H1 (cell line): ENCODE measurements at places on chromosomes 16 and 17.

GRCh38 chr17:50095626-50096037 is 481 bp downstream of the PDK2 start:
- H3K27me3 ChIP-seq, result no peaks in the 10 kb centered on the region
- no peaks in the 10 kb centered on the region for H3K36me3 ChIP-seq

DNA sequence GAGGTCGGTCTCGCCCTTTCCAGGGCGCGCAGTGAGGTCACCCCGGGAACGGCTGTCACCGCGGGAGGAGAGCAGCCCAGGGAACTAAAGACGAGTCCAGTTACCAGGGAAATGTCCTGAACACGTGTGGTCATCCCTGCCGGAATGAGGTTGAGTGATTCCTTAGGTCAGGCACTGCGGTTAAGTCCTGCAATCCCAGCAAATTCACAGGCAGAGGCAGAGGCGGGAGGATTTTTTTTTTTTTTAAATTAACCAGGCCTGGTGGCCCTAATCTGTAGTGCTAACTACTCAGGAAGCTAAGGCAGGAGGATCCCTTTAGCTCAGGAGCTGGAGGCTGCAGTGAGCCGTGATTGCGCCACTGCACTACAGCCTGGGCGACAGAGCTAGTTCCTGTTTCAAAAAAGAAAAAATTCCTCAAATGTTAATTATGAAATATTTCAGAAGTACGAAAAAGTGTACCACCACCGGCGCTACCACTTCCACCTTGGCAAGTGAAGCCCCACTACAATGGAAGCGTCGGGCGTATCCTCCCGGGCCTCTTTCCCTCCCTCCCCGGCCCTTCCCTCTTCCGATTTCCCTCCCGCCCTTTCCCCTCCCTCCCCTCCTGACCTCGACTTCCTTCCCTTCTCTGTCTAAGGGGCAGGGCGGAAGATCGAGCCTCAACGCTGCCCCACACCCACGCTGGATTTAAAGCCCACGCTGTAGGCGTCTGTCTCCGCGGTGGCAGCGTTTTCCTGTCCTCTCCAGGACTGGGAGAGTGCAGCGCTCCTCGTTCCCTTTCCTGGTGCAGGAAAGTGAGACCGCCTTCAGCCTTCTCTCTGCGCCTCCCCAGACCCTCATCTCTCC is 27.3 kb downstream of the SLFN11 start:
- peaks cover 1% of the 10 kb centered on the region; the same call in 1 of the 2 replicates for H3K4me1 ChIP-seq
- no peak overlapping the region for H3K27ac ChIP-seq
- H3K4me3 ChIP-seq, result peak overlapping the region; percentile 65
- peaks cover 12% of the 10 kb centered on the region for H3K27me3 ChIP-seq
- peak; percentile 64 for DNase-seq
- H3K36me3 ChIP-seq, result no peaks in the 10 kb centered on the region

DNA sequence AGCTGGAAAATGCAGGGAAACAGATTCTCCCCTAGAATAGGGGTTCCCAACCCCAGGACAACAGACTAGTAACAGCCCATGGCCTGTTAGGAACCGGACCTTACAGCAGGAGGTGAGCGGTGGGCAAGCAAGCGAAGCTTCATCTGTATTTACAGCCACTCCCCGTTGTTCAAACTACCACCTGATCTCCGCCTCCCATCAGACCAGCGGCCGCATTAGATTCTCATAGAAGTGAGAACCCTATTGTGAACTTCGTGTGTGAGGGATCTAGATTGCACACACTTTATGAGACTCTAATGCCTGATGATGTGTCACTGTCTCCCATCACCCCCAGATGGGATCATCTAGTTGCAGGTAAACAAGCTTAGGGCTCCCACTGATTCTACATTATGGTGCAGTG is 3.5 kb downstream of the CD300LB start:
- no peaks in the 10 kb centered on the region for H3K4me1 ChIP-seq
- H3K27me3 ChIP-seq, result no peaks in the 10 kb centered on the region; the same call in 1 of the 2 replicates
- H3K27ac ChIP-seq, result no peak overlapping the region
- H3K4me3 ChIP-seq, result no peak overlapping the region
- H3K36me3 ChIP-seq, result no peaks in the 10 kb centered on the region
- DNase-seq, result no peak

DNA sequence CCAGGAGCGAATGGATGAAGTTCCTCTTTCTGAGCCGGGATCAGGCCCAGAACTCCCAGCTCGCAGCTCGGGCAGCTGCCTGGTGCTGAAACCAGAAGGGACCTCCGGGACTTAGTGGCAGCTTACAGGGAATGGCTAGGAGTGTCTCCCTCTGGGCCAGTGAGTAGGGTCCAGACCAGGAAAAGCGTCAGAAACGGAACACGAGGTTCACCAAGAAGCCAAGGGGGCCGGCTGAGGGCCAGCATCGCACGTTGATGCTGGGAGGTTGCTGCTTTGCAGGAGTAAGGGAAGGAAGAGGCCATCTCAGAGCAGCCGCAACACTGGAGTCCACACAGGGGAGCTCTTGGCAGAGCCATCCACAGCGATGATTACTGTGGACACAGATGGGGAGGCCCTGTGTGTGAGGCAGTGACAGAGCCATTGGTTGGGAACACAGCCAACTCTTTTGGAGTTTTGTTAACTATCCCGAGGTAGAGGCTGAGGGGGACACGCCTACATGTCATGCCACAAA is 74.0 kb upstream of the CREBBP start:
- no peak overlapping the region for H3K4me3 ChIP-seq
- no peak for DNase-seq
- no peak overlapping the region for H3K27ac ChIP-seq
- no peaks in the 10 kb centered on the region for H3K4me1 ChIP-seq

GRCh38 chr17:3976675-3977171 is 12.5 kb upstream of the ATP2A3 start:
- no peak for DNase-seq
- no peak overlapping the region for H3K27ac ChIP-seq
- H3K4me1 ChIP-seq, result peaks cover 20% of the 10 kb centered on the region
- no peak overlapping the region for H3K4me3 ChIP-seq
- no peaks in the 10 kb centered on the region for H3K36me3 ChIP-seq

- no peak overlapping the region for H3K27ac ChIP-seq
- no peaks in the 10 kb centered on the region for H3K36me3 ChIP-seq
- H3K4me3 ChIP-seq, result no peak overlapping the region
- no peaks in the 10 kb centered on the region for H3K27me3 ChIP-seq
- no peaks in the 10 kb centered on the region for H3K4me1 ChIP-seq
Measured at GRCh38 chr16:72876981-72877373, 171.0 kb downstream of the ZFHX3 start.

DNA sequence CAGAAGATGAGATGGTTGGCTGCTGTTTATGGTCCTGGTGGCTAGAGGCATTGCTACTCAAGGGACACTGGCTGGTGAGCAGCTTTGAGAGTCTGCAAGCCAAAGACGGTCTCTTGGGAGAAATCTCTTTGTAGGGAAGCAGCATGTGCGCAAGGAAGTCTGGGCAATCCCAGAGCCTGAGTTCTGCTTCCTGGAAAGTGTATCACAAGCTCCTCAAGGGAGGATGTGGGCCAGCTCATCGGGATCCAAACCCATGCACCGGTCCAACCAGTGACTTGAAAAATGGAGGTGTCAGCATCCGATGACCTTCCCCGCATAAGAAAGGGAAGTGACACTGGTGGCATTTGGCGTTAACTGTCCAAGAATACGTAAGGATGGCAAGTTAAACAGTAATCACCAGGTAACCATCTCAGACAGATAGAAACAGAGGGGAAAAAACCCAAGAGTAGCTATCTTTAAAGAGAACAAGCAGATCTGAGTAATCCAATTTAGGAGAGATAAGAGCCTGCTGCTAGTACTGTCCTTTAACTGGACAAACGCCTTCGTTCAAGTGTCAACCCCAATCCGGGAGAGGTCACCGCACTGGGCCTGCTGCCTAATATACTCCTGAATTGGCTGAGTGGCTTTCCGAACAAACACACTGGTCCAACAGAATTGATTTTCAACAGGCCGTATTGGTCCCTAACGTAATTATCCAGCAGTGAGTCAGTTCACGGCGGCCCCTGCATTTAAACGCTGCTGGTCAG is 303.0 kb upstream of the ZFHX3 start:
- H3K27ac ChIP-seq, result no peak overlapping the region
- no peaks in the 10 kb centered on the region; the same call in 1 of the 2 replicates for H3K4me1 ChIP-seq
- H3K27me3 ChIP-seq, result no peaks in the 10 kb centered on the region
- no peaks in the 10 kb centered on the region for H3K36me3 ChIP-seq

DNA sequence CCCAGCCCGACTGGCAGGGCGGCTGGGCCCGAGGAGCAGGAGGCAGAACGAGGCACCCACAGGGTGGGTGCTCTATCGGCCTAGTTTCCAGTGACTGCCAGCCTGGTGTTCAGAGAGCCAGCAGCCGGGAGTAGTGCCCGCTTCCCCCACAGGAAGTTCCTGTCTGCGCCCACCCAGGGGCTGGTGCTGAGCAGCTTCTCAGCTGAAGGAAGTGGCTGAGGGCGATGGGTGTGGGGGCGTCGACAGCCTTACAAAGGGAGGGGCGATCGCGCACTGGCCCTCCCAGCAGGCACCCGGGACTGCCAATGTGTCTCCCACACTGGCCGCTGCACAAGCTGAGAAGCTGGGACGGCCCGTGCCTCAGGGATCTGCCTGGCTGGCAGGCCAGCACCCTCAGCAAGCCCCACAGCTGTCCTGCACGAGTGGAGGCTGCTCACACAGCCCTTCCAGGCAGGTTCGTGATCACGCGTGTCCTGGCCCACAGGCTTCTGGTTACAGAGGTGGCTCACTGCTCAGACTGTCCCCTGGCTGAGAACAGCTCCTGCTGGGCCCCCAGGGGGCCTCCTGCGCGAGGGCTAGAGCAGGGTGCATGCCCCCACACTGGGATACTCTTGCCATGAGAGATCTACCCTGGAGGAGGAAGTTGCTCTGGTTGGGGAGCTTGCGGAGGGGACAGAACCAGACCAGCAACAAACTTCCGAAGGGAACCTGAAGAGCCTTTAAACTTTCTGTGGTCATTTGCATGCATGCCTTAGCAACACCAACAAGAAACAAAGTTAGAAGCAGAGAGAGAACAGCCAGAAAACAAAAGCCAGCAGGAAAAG is 2.5 kb downstream of the RNF166 start:
- no peak overlapping the region for H3K4me3 ChIP-seq
- no peak overlapping the region for H3K27ac ChIP-seq
- no peaks in the 10 kb centered on the region for H3K27me3 ChIP-seq
- H3K4me1 ChIP-seq, result no peaks in the 10 kb centered on the region

DNA sequence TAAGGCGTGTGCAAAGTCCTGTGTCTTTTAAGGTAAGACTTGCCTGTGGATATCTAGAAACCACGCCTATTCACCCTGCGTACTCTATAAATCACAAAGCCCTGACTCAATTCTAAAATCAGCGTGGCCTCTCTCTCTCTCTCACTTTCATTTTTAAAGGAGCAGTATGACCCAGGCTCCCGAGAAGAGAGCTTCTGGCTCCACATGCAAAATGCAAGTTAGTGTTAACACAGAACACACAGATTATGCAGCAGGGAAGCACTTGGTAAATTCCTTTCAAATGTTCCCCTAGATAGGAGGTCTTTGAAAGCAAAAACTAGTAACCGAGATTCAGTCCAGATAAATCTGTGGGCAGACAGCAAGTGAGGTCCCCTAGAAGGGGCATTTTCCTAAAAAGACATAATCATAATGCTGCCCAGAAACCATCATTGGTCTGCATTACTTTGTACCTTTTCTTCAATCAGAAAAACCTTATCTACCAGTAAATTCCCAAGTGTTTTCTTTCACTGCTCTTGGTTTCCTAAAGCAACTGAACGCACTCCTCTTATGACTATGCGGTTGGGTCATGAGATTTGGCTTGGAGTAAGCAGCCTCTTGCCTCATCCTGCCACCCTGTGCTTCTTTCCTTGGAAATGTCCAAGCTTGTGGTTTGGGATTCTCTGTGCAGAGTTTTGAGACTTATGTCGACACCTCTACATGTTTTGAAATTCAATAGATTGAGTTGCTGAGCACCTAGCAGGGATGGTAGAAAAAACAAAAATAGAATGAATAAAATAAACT is 31.7 kb upstream of the KCNJ2 start:
- no peak overlapping the region for H3K27ac ChIP-seq
- no peak overlapping the region for H3K4me3 ChIP-seq
- H3K27me3 ChIP-seq, result no peaks in the 10 kb centered on the region
- no peaks in the 10 kb centered on the region; the same call in 1 of the 2 replicates for H3K4me1 ChIP-seq

GRCh38 chr16:48627148-48627547 is 17.2 kb upstream of the N4BP1 start:
- H3K27me3 ChIP-seq, result no peaks in the 10 kb centered on the region
- no peak overlapping the region for H3K4me3 ChIP-seq
- no peaks in the 10 kb centered on the region for H3K36me3 ChIP-seq
- H3K27ac ChIP-seq, result no peak overlapping the region
- no peaks in the 10 kb centered on the region; the same call in none of the 2 replicates for H3K4me1 ChIP-seq
- DNase-seq, result peak; percentile 6

DNA sequence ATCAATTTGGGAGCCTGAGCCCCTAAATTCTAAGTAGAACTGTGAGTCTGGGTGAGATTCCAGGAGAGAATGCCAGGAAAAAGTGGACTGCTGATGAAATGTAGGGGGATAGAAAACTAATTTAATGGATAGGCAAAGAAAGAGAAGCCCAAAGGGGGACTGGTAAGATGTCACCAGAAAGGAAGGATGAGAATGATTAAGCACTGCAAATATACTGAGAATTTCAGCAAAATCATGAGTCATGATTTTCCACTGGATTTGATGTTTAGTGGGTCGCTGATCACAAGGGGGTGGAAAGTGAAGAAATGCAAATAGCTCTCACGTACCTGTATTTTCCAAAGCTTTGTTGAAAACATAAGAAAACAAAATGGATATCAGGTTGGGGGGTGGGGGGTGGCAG is 201.8 kb downstream of the SLC39A11 start:
- H3K27ac ChIP-seq, result no peak overlapping the region
- no peak for DNase-seq
- no peak overlapping the region for H3K4me3 ChIP-seq

DNA sequence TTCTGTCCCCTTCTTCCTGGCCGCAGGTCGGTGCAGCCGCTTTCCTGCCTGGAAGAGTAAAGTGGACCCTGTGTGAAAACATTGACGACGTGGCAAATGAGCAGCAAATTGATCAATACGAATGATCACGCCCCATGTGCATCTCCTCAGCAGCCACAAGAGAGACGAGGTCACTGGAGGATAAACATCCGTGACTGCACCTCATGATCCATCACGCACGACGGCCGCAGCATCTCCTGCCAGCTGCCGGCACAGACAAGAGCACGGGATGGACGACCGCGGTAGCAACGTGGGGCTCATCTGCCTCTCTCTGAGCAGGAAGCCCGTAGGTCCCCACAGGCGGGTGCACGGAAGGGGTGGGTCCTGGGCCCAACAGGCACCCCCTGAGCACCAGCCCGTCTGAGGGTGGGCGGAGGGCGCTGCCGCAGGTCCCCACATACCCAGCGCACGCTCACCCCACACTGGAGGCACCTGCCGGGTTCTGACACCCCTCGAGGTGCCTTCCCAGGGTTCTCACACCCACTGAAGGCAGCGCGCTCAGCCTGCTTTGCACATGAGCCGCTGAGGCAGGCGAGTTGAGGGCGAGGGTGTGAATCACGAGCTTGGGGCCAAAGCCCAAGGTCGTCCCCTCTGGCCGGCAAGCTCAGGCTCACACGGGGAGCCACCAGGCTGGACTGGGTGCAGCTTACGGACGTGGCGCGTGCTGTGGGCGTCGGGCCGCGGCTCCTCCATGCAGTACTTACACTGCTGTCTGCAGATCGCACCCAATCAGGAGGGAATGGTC is 12.3 kb upstream of the CDH15 start:
- H3K27ac ChIP-seq, result no peak overlapping the region
- no peaks in the 10 kb centered on the region for H3K27me3 ChIP-seq
- H3K4me1 ChIP-seq, result no peaks in the 10 kb centered on the region
- no peak for DNase-seq
- H3K36me3 ChIP-seq, result no peaks in the 10 kb centered on the region

- H3K27me3 ChIP-seq, result no peaks in the 10 kb centered on the region
- no peaks in the 10 kb centered on the region; the same call in 1 of the 2 replicates for H3K4me1 ChIP-seq
- no peak for DNase-seq
- H3K36me3 ChIP-seq, result no peaks in the 10 kb centered on the region
- no peak overlapping the region for H3K27ac ChIP-seq
- H3K4me3 ChIP-seq, result no peak overlapping the region
Measured at GRCh38 chr17:43599835-43600234, 53.7 kb upstream of the ETV4 start.
